ENCODE measurements at places on chromosomes 2 and 18.
A peak's percentile ranks its signal among the peaks of the same experiment; 100 is the strongest.

- no peak for DNase-seq
Measured at GRCh38 chr2:10002109-10002508, 41.2 kb upstream of the KLF11 start.

- no peak for DNase-seq
Measured at GRCh38 chr2:154589514-154589913, 109.0 kb upstream of the KCNJ3 start.

DNA sequence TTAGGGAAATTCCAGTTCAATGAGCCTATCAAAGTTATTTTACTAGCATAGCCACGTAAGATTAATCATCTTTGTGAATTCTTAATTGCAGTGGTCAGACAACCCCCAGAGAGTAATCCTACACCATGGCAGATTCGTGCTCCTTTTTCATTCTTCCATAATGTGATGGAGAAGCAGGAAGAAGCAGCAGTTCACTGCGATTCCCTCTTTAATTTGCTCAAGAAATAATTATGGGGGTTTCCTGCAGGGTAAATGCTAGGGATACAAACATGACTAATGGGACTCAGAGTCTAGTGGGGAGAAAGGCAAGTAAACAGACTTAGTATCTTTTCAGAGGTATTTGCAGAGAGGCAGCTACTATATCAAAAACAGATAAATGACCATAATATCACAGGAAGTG is 175.8 kb upstream of the HNRNPA3 start:
- no peak for DNase-seq

- DNase-seq: no peak
Measured at GRCh38 chr2:218810256-218810655, 21.3 kb downstream of the PRKAG3 start.

DNA sequence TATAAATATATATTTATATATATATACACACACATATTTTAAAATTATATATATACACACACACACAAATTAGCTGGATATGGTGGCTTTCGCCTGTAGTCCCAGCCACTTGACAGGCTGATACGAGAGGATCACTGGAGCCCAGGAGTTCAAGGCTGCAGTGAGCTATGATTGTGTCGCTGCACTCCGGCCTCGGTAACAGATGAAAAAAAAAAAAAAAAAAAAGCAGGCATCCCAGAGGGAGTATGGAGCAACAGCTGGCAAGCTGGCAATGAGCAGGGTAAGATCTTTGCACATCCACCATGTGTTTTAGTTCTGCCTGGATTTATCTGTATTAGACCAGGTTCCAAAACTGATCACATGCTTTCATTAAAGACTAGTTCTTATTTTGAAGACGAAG is 170.1 kb downstream of the MAP2 start:
- DNase-seq: no peak

- DNase-seq: no peak
Measured at GRCh38 chr2:8992643-8993042, 10.8 kb downstream of the MBOAT2 start.

GRCh38 chr2:18623782-18624181 is 34.4 kb upstream of the NT5C1B start:
- peak; percentile 27 for DNase-seq

GRCh38 chr18:59267503-59268126 is 5.6 kb downstream of the RAX start:
- DNase-seq: no peak
